ENCODE measurements at places on chromosomes 16 and 17. TPM values are rescaled to one million over a fixed set of nuclear protein-coding genes. Genes with fewer than 3 reads are reported as not detected.

The RAC3 gene
- total RNA-seq, result 14.5 TPM

The MPP3 gene
- total RNA-seq, result 1.4 TPM

The KRT15 gene
- total RNA-seq, result 1.2 TPM

The KRTAP1-1 gene
- not detected for total RNA-seq

The RPH3AL gene
- 19.2 TPM for total RNA-seq

The UBE2I gene
- total RNA-seq, result 34.1 TPM

The HES7 gene
- total RNA-seq, result not detected

The ATP2A3 gene
- not detected for total RNA-seq

The XYLT1 gene
- 1.0 TPM for total RNA-seq

The SPAG9 gene
- total RNA-seq, result 90.5 TPM

The SRCIN1 gene
- under 0.01 TPM for total RNA-seq

The CTRB2 gene
- not detected for total RNA-seq

The TM4SF5 gene
- total RNA-seq, result not detected

The MYH8 gene
- not detected for total RNA-seq

The ZNF629 gene
- 6.1 TPM for total RNA-seq

The PDIA2 gene
- not detected for total RNA-seq

The CX3CL1 gene
- 4.0 TPM for total RNA-seq

The RGS9 gene
- 1.3 TPM for total RNA-seq

The DNAH3 gene
- not detected for total RNA-seq

The OR3A3 gene
- not detected for total RNA-seq

The CDK10 gene
- 37.7 TPM for total RNA-seq

The CD300LB gene
- total RNA-seq, result not detected

The CD300LG gene
- total RNA-seq, result not detected

The WRAP53 gene
- 6.9 TPM for total RNA-seq

The MMP15 gene
- total RNA-seq, result 5.4 TPM

The TMEM94 gene
- 27.2 TPM for total RNA-seq

The CASKIN2 gene
- 7.2 TPM for total RNA-seq

The TPPP3 gene
- total RNA-seq, result under 0.01 TPM

The KRT31 gene
- not detected for total RNA-seq

The ALOX15B gene
- not detected for total RNA-seq

The NPIPB6 gene
- not detected for total RNA-seq

The CLDN7 gene
- 1.0 TPM for total RNA-seq

The FAM171A2 gene
- total RNA-seq, result 3.9 TPM

The DPEP1 gene
- 0.13 TPM for total RNA-seq

The KRT39 gene
- not detected for total RNA-seq

The TGFB1I1 gene
- 26.2 TPM for total RNA-seq

The ITGA3 gene
- 104 TPM for total RNA-seq

The NFATC2IP gene
- total RNA-seq, result 18.5 TPM

The UNC45B gene
- total RNA-seq, result not detected

The EFCAB13 gene
- total RNA-seq, result 2.3 TPM

The MSLN gene
- 0.25 TPM for total RNA-seq

The RAB26 gene
- 0.77 TPM for total RNA-seq

The DLX4 gene
- total RNA-seq, result not detected

The CA4 gene
- 2.3 TPM for total RNA-seq

The FOXL1 gene
- total RNA-seq, result 0.89 TPM

The KRTAP16-1 gene
- not detected for total RNA-seq
